ENCODE measurements at places on chromosomes 16 and 17.

DNA sequence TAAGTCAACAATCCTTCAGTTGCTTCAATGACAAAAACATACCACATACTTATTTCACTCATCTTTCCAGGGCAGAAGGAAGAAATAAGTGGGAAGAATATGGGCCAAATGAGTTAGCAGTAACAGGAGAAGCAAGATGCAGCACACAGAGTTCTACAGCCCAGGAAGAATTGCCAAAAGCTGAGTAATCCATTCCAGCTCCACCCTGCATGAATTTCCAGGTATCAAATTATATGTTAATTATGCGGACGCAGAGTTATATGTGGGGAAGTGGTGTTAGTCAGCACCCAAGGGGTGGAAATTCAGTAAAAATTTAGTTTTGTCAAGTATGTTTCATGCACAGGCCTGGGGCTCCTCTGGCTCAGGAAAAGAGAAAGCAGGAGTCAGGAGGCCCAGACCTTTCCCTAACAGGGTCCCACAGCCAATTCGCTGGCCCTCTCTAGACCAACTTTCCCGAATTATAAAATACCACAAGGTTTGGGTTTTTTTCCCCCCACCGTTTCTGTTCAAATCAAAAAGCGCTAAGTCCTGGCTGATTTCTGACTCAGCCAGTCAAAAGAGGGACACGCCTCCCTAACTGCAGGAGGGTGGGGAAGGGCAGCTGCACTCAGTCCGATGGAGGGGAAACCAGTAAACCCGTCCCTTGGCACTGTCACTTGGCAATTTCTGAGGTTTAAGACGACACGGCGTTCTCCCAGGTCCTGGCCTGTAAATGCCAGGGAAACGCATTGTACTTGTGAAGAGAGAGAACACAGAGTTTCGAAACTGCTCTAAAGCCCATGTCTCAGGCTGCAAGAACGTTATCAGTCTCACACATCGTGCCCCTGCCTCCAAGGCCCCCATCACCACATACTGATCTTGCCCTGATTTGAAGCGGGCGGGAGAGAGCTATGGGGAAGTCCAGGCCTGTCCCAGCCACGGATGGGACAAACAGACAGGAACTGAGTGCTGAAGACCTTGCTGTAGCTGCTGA, 58.1 kb downstream of the ZFHX3 start:
- DNase-seq = no peak

DNA sequence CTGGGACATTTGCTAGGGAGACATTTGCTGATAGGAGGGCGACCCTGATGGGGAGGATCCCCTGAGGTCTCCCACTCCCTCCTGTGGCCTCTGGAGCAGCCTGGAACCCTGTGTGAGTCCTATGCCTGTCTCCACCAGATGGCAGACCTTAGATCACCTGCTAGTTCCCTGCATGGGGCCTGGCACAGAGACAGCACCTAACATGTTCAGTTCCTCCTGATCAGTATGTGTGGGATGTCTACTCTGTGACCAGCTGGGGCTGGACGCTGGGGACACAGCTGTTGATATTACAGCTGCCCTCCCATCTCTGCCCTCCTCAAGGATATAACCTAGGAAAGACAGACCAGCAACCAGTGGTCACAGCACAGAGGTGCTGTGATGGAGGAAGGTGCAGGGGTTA, 1.1 kb upstream of the ADCY7 start:
- no peak for DNase-seq

- DNase-seq = no peak
Observed at GRCh38 chr17:7854078-7854777, 638 bp upstream of the TMEM88 start.

DNA sequence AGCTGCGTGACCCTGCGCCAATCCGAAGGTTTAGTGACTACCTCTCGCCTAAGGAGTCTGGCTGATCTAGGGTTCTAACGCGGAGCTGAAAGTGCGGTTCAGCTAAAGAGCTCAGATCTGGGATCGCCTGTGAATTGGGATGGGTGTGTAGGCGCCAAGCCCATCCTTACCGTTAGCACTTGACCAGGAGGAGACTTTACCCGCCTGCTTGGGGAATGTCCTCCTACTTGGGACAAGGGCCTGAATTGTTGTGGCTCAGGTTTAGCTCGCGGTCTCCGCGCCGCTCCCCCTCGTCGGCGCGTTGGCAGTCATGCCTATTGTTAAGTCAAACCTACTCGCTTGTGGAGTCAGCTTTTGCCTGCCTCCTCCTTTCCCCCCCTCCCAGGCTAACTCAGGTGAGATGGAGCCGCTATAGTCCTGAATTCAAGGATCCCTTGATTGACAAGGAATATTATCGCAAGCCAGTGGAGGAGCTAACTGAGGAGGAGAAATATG, 480 bp downstream of the MRPS7 start:
- DNase-seq = no peak

GRCh38 chr17:82105882-82106687, 8.0 kb upstream of the FASN start:
- DNase-seq = peak; percentile 56

GRCh38 chr17:48625495-48626244, 488 bp downstream of the HOXB9 start:
- DNase-seq = no peak

GRCh38 chr16:79098907-79099306, 501.6 kb downstream of the MAF start:
- DNase-seq = no peak

DNA sequence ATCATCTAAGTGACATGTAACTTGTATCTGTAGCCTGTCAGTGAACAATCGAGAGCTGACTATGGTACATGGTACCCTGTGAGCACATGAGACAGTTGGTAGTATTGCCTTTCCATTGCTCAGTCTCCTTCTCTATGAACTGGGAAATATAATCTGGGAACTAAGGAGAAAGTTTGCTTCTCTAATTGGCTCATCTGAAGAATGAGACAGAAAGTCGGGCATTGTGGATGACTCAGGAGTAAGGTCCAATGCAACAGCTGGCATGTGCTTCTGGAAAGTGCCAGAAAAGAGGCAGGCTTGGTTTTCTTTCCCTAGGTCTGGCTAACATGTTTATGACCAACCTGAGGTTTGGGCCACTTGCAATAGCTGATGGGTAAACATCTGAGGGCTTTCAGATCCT, 51.9 kb downstream of the ZZEF1 start:
- no peak for DNase-seq

- no peak for DNase-seq
Observed at GRCh38 chr17:28324267-28324745, 5.3 kb downstream of the TMEM97 start.

- DNase-seq = no peak
Observed at GRCh38 chr16:82382521-82382920, 212.5 kb upstream of the MPHOSPH6 start.

DNA sequence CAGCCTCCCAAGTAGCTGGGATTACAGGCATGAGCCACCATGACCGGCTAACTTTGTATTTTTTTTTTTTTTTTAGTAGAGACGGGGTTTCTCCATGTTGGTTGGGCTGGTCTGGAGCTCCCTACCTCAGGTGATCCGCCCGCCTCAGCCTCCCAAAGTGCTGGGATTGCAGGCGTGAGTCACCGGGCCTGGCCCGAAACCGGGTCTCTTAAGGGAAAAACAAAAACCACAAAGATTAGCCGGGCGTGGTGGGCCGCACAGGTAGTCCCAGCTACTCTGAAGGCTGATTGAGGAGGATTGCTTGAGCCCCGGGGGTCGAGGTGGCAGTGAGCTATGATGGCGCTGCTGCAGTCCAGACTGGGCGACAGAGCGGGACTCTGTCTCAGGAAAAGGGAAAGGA, 19.9 kb upstream of the RBL2 start:
- no peak for DNase-seq

GRCh38 chr17:42347198-42347597, 41.0 kb downstream of the STAT3 start:
- DNase-seq = no peak

GRCh38 chr17:67041941-67042899, 2.1 kb upstream of the CACNG1 start:
- no peak for DNase-seq

GRCh38 chr16:80407265-80407987, 133.4 kb upstream of the DYNLRB2 start:
- DNase-seq = no peak

DNA sequence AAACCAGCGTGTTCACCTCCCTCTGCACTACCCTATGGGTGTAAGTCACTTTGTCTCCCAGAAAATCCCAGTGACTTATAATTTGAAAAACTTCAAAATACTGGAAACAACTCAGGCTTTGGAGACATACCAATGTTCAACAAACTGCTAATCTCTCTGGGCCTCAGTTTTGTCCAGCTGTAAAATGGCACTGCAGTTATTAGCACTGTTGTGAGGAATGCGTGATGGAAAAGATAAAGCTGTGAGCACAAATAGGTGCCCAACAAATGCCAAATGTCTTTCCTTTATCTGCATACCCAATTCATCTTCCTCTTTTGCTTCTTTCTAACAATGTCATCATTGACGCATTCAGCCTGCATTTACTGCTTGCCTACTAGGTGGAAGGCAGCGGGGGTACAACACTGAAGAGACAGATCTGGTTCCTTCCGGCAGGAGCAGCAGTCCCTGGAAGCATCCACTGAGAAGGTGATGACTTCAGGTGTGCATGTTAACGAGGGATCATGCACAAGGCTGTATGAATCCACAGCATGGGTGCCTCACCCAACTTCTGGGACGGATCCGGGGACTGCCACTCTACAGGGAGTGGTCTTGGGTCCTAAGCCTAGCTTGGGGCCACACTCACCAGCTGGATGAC, 63.4 kb downstream of the CYTH1 start:
- peak; percentile 49 for DNase-seq

- no peak for DNase-seq
Observed at GRCh38 chr17:21294321-21295035, 10.0 kb downstream of the MAP2K3 start.

- DNase-seq = no peak
Observed at GRCh38 chr17:63075969-63076368, 109.9 kb downstream of the TANC2 start.

- no peak for DNase-seq
Observed at GRCh38 chr17:78563189-78564145, 13.7 kb downstream of the DNAH17 start.

GRCh38 chr16:84832488-84833143, 12.8 kb downstream of the CRISPLD2 start:
- no peak for DNase-seq

GRCh38 chr17:20157001-20157310, 147.8 kb downstream of the SPECC1 start:
- DNase-seq = no peak

DNA sequence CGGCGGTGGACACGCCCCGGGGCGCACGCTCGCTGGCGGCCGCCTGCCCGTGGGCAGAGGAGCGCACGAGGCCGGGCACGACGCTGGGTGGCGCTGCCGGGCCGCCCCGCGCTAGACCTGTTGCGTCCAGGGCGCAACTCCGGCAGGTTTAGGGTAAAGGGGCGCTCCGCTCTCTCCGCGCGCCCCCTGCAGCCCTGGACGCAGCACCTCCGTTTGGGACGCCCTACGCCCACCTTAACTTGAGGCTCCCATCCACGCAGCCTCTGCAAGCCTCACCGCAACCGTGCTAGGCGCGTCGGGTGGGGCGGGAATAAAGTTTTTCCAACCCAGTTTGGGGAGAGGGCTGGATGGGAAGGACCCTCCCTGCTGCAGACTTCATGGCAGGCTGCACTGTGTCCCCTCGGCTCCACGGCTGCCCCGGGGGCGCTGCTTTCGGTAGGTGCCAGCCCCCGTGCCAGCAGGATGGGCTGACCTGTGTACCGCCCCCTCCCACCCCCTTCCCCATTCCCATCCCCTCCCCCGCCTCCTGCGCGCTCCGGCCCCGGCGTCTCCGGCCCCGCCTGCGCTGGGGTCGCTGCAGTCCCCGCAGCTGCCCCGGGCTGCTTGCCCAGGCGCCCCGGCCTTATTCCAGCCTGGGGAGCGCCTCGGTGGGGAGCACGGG, at the start of gene SYT17:
TSS of gene SYT17 (plus strand) at position 531 of the 661 bp plus-strand sequence. CDS start 407 bp downstream, outside the sequence.
- peak; percentile 69 for DNase-seq

DNA sequence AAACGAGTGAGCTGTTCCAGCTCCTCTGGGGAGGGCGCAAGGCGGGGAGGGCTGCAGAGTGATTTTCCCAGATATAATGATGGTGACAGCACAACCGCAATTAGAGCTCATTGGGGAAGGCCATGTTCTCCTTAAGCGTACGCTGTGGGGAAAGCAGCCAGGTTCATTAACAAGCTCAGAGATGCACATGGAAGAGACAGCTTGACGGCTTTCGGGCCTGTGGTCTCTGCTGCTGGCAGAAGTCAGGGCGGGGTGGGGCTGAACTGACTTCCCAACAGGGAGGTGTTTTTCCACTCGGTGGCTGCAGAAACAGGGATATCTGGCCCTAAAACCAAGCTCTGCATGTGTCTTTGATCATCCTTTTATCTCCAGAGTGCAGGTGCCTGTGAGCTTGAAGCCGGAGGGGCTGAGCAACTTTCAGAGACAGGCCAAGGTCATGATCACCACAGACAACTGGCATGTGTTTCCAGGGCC, 24.0 kb upstream of the CACNG1 start:
- DNase-seq = no peak

DNA sequence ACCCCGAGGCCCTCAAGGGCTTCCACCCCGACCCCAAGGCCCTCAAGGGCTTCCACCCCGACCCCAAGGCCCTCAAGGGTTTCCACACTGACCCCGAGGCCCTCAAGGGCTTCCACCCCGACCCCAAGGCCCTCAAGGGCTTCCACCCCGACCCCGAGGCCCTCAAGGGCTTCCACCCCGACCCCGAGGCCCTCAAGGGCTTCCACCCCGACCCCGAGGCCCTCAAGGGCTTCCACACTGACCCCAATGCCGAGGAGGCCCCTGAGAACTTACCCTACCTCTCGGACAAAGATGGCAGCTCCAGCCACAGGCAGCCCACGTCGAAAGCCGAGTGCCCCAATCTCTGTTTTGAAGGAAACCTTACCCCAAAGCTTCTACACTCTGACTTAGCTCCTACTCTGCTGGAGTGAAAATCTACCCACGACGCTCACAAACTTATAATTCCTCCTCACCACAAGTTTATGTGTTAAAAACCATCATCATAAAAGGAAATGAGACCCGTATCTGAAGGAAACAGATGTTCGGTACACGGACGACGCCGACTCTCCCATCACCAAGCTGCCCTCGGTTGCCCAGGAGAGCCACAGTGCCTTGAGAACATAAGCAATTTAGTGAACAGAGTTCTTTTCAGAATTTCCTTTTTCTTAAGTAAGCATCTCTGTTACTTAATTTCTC, 61.2 kb upstream of the RPH3AL start:
- DNase-seq = no peak

GRCh38 chr17:66115246-66115645, 76.7 kb downstream of the CEP112 start:
- DNase-seq = no peak

DNA sequence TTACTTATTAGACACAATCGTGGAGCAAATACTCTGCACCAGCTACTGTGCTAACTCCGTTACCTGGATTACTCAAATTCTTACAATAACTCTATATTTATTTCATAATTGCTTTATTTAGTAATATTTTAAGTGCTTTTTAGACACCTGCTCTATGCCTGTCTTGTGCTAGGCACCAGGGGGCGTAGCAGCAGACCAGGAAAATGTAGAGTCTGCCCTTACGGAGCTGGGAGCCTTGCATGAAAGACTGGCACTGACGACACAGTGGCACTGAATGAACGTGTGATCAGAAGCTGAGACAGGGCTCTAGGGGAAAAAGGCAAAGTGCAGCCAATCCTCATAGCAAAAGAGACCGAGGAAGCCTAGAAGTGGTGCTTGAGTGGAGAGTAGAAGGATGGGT, 486.5 kb downstream of the CDH13 start:
- DNase-seq = no peak

Measured in naive B cell (primary cell).